ENCODE measurements at places on chromosomes 5 and 9.

- DNase-seq = no peak
These were observed 23.8 kb upstream of the CPEB4 start for GRCh38 chr5:173864126-173865050.

DNA sequence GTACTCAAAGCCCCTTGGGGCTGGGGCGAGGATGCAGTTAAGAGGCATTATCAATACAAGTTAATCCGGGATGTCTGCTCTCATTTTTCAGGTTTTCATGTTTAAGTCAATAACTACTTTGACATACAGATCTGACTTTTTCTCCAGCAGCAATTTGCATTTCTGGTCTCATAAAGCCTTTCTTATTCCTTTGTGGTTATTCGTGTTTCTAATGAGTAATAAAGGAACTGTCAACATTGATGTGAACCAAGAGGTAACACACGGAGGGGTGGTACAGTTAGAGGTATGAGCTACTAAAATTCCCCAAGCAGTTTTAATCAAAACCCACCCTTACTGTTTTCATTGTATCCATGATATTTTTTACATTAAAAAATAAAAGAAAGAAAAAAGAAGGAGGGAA is 138.0 kb upstream of the NFIB start:
- DNase-seq = no peak

DNA sequence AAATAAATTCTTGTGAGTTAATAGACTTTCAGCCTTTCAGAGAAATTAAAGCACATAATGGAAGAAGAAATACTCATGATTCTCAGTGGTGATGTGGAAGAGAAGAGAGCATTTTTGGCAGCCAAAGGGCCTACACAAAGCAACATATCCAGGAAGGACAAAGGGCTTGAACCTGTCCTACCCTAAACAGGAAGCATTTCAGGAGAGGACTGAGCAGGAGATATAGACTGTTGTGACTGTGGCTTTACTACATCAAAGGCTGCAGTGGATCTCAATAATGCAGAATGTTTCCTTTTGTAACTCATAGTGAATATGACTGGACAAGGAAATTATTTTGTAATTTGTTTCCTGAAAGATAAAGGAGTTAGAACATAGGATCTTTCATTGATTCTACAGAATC is 1.3 kb upstream of the PARP8 start:
- no peak for DNase-seq

DNA sequence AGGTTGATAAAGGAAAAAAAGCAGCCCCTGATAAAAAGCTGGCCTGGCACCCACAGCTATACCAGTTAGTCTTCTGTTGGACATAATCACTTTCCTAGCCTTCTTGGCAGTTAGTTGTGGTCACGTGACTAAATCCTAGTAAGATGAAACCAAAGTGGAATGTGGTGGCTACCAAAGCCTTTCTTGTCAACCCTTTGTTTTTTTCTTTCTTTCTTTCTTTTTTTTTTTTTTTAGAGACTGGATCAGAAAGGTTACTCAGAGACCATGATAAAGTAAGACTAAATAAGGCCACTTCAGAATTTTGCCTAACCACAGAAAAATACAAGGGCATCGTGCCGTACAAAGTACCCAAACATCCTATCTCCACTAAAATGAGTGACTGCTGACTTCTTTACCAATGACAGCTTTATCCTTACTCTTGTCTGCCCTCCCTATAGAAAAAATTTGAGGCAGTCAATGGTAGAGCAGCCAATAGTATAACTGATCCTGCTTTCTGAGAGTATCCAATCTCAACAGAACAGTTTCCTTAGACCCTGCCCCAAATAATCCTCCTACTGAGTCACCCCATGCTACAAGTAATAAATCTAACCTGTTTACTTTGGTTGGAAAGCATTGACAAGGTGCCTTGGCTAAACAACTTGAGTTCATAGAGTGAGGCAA is 14.2 kb upstream of the KIF27 start:
- DNase-seq = no peak

DNA sequence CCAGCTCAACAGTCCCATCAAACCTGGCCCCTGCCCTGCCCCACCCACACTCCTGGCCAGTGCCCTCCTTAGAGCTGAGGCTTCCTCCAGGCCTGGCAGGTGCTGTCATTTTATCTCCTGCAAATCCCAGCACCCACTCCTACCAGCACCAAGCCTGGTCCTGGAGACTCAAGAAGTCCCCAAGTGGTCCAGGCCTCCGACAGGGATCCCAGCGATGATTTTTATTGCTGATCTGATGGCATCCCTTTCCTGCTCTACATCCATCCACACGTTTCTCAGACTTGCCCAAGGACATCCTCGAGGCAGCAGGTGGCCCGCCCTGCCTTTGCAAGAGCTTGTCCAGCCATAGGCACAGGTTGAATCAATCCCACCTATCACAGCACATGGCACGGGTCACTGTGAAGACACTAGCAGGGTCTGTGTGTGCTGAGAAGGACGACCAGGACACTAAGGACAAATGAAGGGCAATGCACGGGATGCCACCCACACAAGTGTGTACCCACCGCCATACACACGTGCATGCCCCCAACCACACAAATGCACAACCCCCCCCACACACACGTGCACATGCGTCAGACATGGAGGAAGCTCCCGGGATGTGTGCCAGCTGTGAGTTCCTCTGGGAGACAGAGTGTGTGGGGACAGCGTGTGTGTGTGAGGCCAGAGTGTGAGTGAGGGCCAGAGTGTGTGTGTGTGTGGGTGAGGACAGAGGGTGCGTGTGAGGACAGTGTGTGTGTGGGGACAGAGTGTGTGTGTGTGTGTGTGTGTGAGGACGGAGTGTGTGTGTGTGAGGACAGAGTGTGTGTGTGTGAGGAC is 62.4 kb upstream of the UBAC1 start:
- DNase-seq = no peak

DNA sequence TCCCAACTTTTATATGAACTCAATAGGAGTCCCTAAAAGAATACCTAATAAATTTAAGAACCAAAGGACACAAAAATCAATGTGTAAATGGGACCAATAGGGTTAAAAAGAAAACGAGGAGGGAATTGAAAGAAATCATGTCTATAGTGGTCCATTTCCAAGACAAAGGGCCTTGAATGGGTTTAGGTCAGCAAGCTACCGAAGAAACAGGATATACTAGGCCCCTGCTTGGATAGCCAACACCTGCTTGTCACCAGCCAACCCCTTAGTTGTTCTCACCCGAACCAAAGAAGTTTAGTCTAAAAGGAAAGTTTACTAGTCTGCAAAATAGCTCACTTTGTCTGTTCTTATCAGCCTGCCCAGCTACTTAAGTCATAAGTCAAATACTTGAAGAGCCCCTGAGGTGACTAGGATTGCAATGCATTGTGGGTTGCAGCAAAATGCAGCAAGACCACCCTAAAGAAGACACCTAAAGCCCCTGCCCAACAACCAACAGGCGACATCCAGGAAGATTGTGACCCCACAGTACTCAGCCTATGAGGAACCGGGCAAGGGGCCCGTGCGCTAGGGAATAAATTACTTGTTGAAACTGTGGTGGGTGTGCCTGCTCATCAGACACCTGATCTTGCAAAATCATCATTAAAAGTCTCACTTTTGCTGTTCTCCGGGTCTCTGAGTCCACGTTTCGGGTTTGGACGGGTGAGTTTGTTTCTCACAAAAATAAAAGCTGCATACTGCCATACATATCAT is 183.9 kb upstream of the PPP1R26 start:
- no peak for DNase-seq

DNA sequence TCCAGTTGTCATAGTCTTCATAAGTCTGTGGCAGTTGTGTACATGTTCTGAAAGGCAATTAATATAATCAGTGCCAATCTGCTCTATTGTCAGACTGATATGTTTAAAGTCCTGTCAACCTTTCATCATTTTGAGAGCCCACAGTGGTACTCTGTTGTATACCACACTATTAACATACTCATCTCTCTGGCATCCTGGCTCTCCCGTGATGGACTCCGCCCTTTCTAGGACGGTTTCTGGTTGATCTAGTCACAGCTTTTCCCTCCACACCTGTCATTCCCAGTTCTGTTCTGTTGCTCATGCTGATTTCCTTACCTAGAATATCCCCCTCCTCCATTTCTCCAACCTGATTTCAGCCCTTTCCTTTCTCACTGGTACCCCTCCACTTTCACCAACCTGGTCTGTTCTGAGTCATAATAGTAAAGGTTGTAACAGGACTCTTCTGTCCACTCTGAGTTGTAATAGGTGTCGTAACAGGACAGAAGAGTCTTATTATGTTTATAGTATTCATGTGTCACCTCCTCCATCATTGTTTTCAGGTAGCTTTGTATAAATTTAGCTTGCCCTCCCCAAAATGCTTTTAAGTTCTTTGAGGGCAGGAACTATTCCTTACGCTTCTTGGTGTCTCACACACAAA is 4.1 kb downstream of the PTCD2 start:
- no peak for DNase-seq
